ENCODE measurements at places on chromosomes 11 and 22.

GRCh38 chr22:24247564-24248344 is 2.9 kb upstream of the GGT5 start:
- DNase-seq: no peak

GRCh38 chr11:46338988-46339666 is 8.1 kb upstream of the DGKZ start:
- no peak for DNase-seq

GRCh38 chr11:14418801-14419417 is 59.9 kb upstream of the RRAS2 start:
- no peak for DNase-seq

DNA sequence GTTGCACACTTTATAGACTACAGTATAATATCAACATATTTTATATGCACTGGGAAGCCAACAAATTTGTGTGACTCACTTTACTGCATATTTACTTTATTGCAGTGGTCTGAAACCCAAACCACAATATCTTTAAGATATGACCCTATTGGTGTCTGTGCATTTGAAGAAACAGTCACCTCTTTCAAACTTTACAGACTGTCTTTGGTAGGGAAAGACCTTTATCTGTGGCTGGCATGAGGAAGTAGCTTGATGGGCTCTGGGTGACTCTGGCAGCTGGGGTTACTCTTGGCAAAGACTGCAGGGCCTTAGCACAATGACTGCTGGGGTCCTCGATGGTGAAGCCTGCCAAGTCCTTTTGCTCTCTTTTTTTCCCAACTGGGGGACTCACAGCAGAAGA is 21.3 kb upstream of the ABTB2 start:
- no peak for DNase-seq

DNA sequence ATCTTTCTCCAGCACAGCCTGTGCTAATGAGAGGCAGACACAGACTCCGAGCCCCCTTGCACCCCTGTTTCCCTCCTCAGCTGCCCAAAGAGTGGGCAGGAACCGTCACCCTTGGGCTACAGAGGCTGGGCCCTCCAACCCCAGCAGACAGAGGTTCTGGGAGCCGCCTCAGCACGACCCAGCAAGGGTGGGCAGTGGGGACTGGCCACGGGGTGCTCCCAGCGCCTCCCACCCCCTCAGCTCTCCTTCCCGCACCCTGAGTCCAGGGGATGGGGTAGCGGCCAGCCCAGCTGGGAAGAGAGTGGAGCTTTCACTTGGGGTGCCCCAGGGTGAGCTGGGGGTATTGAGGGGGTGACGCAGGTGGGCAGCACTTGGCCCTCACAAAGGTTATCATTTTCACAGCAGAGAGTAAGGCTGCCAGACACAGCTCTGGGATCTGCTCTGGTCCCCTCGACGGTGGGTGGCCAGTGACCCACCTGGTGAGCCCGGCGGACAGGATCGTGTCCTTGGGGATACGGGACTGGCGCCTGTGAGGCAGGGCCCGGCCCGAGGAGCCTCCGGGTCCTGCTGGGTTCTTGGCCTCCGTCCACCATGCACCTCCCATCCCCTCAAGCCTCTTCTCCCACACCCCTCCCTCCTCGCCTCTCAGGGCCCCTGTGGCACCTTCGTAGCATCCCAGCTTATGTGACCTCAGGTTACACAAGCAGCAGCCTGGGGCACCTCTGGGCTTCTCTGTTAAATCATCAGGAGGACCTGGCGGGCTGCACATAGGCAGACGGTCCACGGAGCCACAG is 14.4 kb upstream of the BRSK2 start:
- DNase-seq: no peak
